ENCODE measurements at places on chromosomes 16 and 17.

GRCh38 chr16:11639925-11640899, 28.0 kb upstream of the SNN start:
- no peak for DNase-seq

GRCh38 chr16:16045879-16046278, 96.5 kb downstream of the ABCC1 start:
- DNase-seq = no peak

DNA sequence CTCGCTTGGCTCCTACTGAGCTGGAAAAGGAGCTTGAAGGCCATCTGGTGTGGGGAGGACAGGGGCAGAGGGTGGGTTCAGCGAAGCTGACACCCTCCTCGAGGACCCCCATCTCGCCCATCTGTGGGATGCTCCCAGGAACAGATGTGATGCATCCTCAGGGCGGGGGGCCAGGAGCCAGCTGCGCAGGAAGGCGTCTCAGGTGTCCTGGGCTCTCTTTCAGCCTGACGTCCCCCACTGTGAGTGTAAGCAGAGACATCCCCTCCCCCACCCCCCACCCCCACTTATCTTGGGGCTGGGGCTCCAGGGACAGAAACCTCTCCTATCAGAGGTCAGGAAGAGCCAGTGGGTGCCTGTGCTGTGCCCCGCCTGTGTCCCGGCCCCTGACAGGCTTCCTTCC, 16.2 kb downstream of the KIF19 start:
- DNase-seq = no peak

DNA sequence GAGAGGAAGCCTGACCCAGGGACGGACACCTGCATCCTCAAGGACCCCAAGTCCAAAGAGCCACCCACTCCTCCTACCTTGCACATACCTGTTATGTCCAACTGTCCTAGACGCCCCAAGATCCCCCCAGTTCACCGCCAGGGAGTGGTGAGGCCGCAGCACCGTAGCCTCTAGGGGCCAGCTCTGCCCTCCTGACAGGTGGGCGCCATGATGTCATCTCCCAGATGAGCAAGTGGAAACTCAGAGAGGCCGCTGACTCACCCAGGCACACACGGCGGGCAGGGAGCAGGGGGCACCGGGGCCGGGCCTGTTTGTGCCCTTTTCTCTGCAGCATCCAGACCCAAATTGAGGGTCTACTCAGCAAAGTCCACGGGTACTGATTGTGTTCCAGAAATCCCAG, 4.8 kb upstream of the ZNF469 start:
- DNase-seq = no peak

DNA sequence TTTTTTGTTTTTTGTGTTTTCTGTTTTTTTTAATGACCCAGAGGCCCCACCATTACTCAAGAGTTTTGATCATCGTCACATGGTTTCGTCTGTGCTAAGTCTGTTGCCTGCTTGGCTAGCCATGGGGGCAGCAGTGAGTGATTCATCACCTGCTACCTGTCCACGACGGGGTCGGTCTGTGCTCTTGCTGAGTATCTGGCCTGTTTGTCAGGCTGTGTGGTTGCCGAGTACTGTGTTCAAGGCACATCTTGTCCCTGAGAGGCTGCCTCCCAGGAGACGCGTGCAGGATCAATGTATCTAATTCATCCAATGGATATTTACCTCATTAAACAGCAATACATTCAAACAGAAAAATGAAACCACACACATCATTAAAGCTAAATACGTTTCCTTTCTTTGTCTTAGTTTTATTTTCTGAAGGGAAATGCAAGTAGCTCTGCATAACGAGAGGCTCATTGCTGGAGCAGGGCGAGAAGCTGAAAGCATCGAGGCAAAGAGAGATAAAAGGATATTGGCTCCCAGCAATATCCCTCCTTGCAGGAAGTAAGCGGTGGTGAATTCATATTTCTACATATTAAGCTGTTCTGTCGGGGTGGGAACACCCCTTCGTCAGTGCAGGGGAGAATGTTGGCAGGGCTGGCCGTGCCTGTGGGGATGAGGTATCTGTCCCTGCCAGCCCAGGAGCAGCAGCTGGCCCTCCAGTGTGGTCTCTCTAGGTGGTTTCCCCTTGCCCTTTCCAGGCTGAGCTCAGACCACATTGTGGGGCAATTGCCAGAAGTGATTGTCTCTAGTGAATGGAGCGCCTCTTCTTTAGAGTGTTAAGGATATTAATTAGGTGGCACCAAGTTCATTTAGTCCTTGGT, 166.2 kb upstream of the ASIC2 start:
- DNase-seq = no peak

DNA sequence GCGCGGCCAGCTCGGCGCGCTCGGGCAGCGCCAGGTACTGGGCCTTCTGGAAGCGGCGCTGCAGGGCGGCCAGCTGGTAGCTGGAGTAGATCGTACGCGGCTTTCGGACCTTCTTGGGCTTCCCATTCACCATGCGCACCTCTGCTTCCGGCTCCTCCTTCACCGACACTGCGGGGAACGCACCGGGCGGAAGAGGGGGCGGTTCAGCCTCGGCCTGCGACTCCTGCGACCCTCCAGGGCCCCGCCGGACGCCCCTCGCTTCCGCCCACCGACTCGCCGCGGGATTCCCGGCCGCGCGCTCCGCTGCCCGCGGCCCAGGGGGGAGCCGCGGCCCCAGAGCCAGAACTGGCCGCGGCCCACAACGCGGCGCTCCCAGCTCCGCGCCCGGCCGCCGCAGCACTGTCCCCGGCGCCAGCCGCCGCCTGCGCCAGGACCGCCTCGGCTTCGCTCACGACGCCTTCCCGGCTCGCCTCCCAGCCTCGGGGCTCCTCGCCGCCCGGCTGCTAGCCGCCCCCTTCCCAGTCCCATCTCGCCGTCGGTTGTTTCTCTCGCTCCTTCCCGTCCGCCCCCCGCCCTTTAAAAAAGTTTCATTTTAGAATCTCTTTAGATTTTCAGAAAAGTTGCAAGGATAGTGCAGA, 1.5 kb downstream of the DLX3 start:
- no peak for DNase-seq

- DNase-seq = no peak
These were observed 5.9 kb downstream of the PAM16 start for GRCh38 chr16:4344983-4345835.

DNA sequence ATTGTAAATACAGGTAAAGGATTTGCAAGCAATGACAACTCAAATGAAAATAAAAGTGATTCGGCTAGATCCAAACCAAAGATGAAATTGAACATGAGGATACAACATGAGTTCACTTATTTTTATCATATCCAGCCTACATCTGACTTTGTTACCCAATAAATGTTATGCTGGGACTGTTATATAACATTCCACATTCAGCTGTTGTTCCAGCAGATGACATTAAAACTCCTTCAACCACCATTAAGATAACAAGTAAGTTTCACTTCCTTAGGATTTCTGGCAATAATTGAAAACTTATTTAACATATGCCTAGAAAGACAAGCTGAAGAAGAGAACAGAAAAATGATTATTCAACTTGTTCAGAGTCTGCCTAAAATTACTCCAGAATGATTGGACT, 729.4 kb downstream of the CDH11 start:
- no peak for DNase-seq

- DNase-seq = no peak
These were observed 12.7 kb upstream of the FAM20A start for GRCh38 chr17:68613739-68614298.

DNA sequence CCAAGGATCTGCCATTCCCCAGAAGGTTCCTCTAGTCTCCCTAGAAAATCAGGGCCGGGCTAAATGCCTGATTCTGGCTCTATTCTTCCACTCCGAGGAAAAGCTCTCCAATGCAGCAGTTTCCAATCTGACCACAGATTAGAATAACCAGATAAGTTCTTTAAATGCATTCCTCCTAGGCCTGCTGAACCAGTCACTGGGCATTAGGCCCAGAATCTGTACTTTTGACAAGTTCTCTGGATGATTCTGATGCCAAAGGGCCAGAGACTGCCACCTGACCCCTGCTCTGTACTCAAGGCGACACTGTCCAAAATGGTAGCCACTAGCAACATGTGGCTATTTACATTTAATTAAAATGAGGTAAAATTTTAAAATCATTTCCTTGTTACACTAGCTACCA, 22.3 kb downstream of the MAP3K14 start:
- DNase-seq = no peak

DNA sequence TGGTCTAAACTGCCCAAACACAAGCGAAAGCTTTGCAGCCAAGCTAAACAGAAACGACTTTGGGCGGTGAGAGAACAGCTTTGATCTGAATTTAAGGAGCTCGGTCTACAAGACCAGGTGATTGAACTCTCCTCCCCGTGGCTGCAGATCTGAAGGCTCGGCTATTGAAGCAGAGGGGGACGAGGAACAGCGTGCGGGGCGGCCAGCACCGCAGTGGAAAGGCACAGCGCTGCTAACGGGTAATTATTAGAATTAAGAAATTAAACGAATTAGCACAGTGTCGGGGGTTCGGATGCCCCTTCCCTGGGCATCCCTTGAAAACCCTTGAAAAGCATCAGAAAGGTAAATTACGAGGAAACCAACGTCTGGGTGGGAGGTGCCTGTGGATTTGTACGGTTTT, 431 bp downstream of the TEKT3 start:
- no peak for DNase-seq

- DNase-seq = no peak
These were observed 7.3 kb downstream of the RPS15A start for GRCh38 chr16:18782697-18783429.

DNA sequence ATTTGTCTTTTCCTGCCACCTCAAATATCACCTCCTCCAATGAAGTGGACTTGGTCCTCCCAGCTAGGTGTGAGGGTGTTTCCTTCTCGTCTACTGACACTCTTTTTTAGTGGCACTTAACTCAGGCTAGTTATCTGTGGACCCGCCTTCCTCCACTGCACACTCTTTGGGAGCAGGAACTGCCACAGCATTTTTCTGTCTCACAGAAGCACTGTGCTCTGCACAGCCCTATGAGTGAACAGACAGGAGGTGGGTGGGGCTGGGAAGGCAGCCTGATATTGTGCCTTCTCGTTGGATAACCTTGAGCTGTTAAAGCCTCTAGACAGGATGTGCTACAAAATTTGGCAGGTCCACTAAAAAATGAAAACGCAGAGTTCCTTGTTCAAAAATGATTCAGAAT, 31.9 kb upstream of the HOXB13 start:
- no peak for DNase-seq

DNA sequence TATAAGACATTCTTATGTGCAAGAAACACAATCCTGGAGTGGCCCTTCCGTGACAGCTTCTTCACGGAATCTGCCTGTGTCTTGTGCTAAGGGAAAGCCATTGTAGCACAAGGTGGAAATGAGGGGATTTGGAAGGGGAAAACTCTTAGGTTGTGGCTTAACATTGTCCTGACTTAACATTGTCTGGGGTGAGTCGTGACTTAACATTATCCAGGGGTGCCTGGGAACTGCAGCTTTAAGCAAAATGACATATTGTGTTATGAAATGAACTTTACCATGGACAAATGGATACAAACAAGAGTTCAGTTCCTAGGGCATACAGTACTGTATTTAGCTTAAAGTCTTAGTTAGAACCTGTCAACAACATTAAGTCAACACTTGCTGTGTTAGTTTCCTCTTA, 323.9 kb downstream of the CPPED1 start:
- no peak for DNase-seq

- DNase-seq = peak; percentile 80
These were observed at the start of gene ICAM2 for GRCh38 chr17:64020056-64020766. ICAM2 (minus strand) TSS chr17:64020633; CDS start chr17:64006691, 13,942 bp downstream.

- peak; percentile 32 for DNase-seq
These were observed at the start of the genes KCTD19 and LRRC36 for GRCh38 chr16:67326472-67327309. KCTD19 (minus strand) TSS chr16:67326741; CDS start chr16:67326707, 34 bp downstream. LRRC36 (plus strand) TSS chr16:67326815; CDS start chr16:67326863, 48 bp downstream.

GRCh38 chr17:27481327-27481726, 25.1 kb downstream of the KSR1 start:
- no peak for DNase-seq

DNA sequence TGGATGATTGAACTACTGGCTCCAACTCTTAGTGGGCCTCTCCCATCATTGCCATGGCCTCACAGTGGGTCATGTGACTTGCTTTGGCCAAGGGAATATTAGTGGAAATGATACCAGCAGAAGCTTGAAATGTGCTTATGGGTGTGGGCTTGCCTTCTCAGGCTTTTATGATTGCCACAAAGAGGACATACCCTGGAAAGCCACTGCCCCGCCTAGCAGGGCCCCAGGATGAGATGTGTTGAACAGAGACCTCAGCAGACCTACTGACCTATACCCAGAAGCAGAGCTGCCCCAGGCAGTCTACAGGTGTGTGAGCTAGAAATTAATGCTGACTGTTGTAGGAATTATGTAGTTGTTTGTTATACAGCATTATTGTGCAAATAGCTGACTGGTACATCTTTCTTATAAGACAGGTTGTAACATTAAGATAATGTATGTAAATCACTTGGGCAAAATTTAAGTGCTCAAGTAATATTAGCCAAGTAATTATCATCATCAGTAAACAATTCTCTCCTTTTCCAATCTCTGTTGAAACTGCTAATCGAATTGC, 67.8 kb upstream of the CDH5 start:
- DNase-seq = no peak

- no peak for DNase-seq
These were observed 273.8 kb downstream of the MRTFB start for GRCh38 chr16:14344945-14345344.

DNA sequence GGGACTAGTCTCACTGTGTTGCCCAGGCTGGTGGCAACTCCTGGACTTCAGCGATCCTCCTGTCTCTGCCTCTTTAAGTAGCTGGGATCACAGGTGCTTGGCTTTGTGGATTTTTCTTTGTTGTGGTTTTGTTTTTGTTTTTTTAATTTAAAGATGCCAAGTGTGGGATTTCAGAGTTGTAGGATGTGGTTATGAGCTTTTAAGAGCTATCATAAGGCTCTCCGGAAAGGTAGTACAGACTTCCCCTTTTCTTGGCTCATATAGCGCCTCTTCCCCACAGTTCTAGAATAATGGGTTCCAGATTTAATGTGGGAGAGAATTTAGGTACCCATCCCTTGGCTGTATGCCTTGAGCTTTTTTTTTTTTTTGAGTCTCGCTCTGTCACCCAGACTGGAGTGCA, 17.1 kb downstream of the AKAP1 start:
- DNase-seq = no peak

DNA sequence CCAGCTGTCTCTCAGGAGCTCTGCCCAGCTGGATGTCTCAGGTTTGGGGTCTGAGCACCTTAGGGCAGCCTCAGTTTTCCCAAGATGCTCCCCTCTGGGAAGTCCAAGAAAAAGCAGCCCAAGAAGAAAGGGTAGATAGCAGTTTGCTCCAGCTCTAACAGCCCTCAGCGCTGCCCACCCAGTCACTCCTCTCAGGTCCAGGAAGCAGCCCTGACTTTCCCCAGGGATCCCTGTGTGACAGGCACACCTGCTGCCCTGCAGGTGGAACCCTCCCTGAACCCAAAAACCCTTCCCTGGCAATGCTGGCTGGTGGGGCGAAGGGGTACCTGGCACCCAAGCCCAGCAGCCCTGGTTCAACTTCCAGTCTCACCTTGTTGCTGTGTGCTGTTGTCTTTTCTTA, 48.1 kb downstream of the BEAN1 start:
- DNase-seq = no peak

Data from memory B cell (primary cell).